GM19239 (cell line): ENCODE measurements at places on chromosomes 7 and 10.

GRCh38 chr10:60731134-60731885 is 47.0 kb upstream of the CDK1 start:
- DNase-seq: peak; percentile 41

DNA sequence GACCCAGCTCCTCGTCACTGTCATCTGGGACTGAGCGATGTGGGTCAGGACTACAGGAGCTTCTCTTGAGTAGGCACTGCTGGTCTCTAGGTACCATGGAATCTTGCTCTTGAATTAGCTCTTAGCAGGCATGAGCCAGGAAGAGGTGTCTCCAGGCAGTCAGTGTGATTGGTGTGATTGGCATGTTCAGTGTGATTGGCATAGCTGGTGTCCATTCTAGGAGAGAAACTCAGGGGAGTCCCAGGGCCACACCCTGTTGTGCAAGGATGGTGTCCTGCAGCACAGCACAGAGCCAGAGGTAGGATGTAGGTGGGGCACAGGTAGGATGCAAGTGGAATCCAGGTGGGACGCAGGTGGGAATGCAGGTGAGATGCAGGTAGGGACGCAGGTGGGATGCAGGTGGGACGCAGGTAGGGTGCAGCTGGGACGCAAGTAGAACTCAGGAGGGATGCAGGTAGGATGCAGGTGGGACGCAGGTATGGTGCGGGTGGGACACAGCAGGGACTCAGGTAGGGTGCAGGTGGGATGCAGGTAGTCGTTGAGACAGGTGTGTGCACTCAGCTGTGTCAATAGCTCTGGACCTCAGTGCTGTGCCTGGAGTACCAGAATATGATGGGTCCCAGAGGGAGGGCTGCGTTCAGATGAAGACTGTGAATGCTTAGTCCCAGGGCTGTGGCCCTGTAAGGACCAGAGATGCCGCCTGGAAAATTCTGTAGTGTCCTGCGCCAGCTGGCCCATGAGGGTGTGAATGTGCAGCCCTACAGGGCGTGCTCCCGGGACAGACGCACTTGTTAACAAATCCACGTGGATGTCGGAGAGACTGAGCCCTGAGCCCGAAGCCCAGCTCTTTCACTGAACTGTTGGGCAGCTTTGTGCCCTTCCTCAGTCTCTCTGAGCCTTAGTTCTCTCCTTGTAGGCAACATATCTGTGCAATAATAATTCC is 248.2 kb upstream of the PITRM1 start:
- no peak for DNase-seq

GRCh38 chr10:43057231-43057711 is 19.6 kb upstream of the RET start:
- DNase-seq: no peak

DNA sequence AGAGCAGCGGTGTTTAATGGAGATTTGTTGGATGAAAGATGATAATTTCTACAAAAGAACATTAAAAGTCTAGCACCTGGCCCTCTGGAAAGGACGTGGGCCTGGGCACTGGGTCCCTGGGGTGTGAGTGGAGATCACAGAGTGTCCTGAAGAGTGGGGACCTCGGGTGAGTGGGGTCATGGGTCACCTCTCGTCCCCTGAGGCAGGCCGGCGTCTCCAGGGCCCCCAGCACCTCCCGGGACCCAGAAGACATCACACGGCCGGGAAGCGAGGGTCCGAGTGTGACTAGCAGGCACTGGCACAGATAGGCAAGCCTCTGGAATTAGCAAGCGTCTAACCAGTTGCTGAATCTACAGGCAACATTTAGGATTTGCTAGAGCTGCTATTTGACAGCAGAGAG is 257.2 kb downstream of the MAD1L1 start:
- no peak for DNase-seq

GRCh38 chr7:149821191-149822148 is 16.7 kb upstream of the ZNF862 start:
- no peak for DNase-seq

GRCh38 chr10:109701633-109702215 is 221.6 kb downstream of the XPNPEP1 start:
- no peak for DNase-seq

- DNase-seq: no peak
Measured at GRCh38 chr7:140597428-140597949, 43.1 kb downstream of the DENND2A start.

- DNase-seq: no peak
Measured at GRCh38 chr10:72321248-72322029, 33.3 kb downstream of the DNAJB12 start.

- no peak for DNase-seq
Measured at GRCh38 chr10:30825495-30825894, 195.9 kb upstream of the LYZL2 start.

DNA sequence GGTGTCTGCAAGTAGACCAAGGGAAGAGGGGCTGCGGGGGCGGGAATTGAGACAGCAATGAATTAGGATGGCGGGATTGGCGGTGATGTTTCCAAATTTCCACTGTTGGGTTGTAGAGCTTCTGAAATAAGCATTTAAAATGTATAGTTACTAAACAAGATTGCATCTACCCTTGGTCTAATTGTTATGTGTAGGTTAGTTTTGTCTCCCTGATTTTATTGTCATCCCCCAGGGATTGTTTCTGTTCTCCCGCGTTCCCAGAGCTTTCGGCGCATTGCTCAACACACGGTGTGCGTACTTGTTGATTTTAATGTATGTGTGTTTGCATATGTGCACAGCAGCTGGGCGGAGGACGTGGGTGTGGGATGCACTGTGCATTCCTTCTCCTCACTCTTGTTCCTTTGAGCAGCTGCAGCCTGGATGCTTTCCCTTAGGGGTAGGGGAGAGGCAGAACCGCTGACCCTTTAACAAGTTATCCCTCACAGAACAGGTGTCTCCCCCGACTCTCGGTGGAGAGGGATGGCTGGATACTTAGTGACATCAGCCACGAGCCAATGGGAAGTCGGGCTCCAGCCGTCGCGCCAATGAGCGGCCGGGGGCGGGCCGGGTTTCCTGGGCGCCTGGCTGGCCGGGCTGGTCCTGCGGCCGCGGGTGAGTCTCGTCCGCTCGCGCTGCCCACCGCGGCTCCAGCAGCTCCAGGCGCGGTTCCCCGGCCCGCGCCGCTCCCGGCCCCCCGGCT is at the start of gene TSPAN33:
Gene TSPAN33 (plus strand): TSS at position 613 of the 739 bp plus-strand sequence. CDS start 274 bp downstream, outside the sequence.
- DNase-seq: peak; percentile 86

GRCh38 chr10:7700577-7701125 is 2.5 kb upstream of the ITIH2 start:
- no peak for DNase-seq

DNA sequence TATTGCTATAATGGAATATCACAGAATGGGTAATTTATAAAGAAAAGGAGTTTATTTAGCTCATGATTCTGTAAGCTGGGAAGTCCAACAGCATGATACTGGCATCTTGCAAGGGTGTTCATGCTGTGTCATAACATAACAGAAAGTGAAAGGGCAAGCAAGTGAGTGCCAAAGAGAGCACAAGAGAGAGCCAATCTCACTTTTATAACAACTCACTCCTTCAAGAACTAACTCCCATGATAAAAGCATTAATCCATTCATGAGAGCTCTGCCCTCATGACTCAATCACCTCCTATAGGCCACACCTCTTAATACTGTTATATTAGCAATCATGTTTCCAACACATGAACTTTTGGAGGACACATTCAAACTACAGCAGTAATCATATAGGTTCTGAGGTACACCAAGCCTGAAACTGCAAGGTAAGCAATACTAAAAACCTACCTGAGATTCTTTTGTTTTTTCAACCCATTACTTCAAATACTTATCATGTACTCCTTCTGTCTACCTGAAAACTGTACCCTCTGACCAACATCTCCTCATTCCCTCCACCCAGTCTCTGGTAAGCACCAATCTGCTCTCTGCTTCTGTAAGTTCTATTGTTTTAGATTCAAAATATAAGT is 219.7 kb downstream of the MTERF1 start:
- no peak for DNase-seq
